ENCODE measurements at places on chromosomes 6 and 20. TPM values are rescaled to one million over a fixed set of nuclear protein-coding genes. Genes with fewer than 3 reads are reported as not detected.

TRIM15 gene
- total RNA-seq = not detected

CTAGE9 gene
- not detected for total RNA-seq

ABHD16B gene
- total RNA-seq = not detected

OTOR gene
- not detected for total RNA-seq

BTNL2 gene
- total RNA-seq = not detected

LY6G6D gene
- total RNA-seq = not detected

ENPP4 gene
- total RNA-seq = 0.16 TPM

WRNIP1 gene
- 31.6 TPM for total RNA-seq

GNMT gene
- 0.77 TPM for total RNA-seq

BTN1A1 gene
- not detected for total RNA-seq

KHDRBS2 gene
- total RNA-seq = not detected

CD109 gene
- 31.4 TPM for total RNA-seq

SPTLC3 gene
- 4.6 TPM for total RNA-seq

FILIP1 gene
- 0.52 TPM for total RNA-seq
